ENCODE measurements at places on chromosomes 2 and 18.

DNA sequence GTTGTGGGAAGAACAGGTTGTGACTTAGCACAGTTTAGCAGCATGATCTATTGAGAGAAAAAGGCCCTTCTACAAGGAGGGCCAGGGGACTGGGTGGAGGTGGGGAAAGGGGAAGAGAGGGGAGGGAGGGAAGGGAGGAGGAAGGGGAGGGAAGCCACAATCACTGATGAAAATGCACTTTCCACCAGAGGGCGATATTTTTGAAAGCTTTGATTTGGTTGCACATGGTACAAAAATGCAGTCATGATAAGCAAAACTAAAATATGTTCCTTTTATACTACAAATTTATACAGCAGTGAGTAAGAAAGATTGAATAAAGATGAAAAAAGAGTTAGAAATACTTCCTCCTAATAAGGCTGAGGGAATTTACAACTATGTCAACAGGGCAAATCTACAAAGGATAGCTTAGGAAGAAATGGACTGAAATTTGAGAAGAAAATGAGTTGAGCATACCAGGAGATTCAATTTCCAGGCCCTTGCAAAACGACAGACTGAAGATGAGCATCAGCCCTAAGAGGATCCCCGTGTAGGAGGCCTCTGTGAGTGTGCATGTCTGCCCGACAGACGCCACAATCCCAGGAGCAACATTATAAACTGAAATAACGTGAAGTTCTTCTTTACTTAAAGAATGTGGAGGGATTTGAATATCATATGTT is 17.2 kb downstream of the SH3YL1 start:
- peak; percentile 5 for DNase-seq

GRCh38 chr2:240503848-240504247 is 53.9 kb downstream of the ANKMY1 start:
- DNase-seq: no peak

GRCh38 chr2:2942906-2943305 is 434.7 kb downstream of the EIPR1 start:
- DNase-seq: no peak

DNA sequence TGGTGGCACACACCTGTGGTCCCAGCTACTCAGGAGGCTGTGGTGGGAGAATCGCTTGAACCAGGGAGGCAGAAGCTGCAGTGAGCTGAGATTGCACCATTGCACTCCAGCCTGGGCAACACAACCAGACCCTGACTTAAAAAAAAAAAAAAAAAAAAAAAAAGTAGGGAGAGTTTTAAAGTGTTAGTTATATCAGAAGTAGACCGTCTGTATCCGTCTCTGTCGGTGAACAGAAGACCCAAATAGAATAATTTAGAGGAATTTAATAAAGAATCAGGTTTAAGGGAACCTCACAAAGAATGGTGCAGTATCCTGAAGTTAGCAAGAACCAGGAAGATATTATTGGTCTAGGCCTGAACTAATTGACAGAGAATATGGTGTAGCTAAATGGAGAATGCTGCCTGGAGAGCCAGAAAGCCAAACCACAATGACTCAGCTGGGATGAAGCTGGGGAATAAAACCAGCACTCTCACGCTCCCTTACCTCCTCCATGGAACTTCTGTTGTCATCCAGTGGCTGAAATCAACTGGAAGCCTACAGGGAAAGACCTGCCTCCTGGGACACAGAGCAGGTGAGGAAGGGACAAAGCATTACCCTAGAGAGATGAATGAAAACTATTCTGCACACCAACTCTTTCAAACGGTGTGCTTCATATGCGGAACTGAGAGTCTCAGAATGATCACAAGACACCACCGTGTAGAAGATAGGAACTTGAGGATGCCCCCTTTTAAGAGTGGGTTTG is 39.1 kb upstream of the PLEKHM3 start:
- DNase-seq: no peak

DNA sequence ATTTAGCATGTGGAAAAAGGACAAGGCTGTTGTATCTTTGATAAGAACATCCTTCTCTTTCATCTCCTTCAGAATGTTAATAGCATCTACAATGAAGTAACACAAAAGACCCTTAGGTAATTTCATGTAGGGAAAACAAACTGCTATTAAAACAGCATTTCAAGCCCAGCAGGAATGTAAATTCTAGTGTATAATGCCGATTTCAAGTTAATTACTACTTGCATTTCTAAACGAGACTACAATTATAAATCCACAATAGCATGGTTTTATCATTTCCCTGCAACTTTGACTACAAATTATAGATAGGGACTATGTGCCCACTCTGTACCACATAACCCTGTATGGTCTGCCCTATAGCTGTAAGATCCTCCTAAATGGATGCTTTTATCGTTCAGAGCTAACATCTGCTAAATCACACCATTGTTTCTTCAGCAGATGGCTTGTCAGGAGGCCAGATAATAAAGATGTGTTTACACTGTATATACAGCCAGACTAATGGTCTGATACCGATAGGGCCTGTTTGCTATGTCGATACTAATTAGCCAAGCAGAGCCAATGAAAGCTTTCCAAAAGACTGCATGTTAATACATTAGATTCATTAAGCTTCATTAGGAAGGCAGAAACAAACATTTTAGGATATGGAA is 51.9 kb downstream of the LRPPRC start:
- no peak for DNase-seq

DNA sequence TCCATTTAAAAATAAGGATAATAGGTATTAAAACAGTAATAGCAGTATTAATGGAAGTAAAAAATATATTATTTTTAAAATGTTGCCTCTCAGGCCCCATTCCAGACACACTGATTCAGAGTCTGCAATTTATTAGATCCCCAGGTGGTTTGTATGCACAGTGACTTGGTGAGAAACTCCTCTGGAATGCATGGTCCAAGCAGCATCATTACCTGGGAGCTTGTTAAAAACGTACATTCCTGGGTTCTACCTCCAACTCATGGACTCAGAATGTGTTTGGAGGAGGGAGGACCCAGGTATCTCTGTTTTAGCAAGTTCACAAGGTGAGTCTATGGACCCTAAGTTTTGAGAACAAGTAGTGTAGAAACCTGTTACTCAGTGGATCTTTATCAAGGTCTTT is 95.6 kb downstream of the ITGA4 start:
- no peak for DNase-seq

DNA sequence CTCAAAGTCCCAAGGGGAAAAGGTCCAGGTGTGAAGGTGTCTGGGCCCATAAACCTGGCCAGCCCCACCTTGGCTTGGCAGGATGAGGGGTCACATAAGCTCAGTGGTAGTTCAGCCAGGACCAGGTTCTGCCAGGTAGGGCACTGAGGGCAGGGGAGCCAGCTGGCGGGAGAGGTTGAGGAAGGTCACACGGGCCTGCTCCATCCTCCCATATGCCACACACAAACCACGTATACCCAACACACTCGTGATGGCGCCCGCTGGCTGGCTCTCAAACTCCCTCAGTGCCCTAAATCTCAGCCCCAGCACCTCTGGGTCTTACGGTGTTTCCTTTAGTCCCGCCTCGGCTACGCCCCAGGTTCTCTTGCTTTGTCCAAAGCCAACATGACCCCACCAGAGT is 160.5 kb downstream of the ZFP36L2 start:
- no peak for DNase-seq

GRCh38 chr2:71929482-71929772 is 218.2 kb downstream of the CYP26B1 start:
- DNase-seq: no peak

DNA sequence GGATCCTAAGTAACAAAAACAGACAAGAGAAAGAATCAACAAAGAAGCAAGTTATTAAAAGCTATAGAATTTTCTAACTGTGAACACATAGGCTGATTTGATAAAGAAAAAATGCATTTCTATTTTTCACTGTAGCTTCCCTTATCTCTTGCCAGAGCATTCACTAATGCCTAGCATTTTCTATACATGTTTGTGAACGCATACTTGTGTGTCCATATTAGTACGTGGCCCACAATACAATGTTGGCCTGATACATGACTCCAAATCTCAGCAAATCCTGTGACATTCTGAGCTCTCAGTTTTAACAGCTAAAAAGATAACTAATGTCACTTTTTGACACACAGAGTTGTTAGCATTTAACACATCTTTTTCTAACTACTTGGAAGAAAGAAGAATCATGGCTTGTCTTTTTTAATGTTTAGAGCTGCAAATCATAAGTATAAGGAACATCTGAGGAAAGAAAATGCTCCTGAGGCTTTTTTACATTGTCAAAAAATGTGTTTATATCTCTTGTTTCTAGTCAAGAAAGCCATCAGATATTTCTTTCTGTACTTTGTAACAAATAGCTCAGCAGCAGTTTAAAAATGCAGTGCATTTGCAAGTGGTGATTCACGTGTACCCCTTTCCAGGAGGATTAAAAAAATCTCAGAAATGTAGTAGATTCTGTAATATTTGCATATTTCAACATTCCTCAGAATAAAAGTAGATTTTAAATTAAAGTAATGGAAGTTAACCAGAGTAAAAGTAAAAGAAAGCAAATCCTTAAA is 1646.8 kb upstream of the TMEFF2 start:
- no peak for DNase-seq

DNA sequence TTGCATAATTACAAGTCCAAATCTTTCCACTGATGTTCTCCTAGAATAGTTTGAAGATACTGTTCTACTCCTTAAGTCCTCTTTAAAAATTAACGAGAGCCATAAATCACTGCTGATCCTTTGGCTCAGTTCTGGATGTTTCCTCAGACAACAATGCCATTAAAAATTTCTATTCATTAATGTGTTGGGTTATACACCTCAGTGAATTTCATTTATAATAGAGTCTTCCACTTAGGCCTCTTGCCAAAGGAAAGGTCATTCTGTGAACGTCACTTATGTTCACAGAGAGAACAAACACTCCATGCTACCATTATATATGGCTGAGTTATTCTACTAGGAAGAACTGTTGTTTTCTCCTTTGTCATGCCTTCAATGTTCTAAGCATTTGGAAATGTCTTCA is 1472.3 kb upstream of the CELF4 start:
- no peak for DNase-seq

GRCh38 chr18:22630980-22631379 is 213.3 kb upstream of the CTAGE1 start:
- DNase-seq: no peak

- DNase-seq: no peak
Measured at GRCh38 chr2:220143336-220143735, 515.9 kb downstream of the SLC4A3 start.

GRCh38 chr18:58344861-58345463 is 283.9 kb downstream of the ALPK2 start:
- DNase-seq: no peak

DNA sequence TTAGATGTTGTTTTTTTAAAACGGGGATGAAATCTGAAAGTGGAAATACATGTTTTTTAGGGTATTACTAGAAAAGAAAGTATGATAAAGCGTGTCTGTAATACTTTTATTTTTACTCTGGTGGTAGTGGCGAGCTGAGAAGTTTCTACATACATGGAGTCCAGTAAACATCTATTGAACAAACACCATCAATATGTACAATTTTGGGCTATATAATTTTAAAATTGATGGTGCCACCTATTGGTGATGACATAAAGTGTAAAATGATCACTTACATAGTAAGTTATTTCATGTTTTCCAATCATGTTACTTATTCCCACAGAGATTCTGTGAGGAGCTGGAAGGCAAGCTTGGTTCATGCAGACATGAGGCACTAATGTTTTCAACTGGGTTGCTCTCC is 31.5 kb upstream of the NFE2L2 start:
- peak; percentile 65 for DNase-seq

DNA sequence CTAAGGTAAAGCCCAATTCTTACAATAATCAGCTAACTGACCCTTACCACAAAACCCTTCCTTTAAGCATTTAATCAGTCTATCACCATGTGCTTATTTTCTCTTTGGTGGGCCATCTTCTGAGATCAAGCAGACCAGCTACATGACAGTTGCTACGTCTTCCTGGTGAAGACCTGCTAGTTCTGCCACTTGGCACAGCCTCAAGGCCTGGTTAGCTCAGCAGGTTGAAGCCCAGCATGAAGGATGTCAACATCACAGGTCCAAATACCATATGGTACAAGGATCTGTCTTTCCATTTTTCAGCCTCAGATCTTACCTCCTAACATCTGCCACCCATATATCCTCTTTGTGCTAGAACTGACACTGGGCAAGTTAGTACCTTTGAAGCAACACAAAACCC is 636.9 kb downstream of the LRP1B start:
- DNase-seq: no peak

GRCh38 chr2:40642237-40642636 is 190.3 kb upstream of the SLC8A1 start:
- no peak for DNase-seq

- no peak for DNase-seq
Measured at GRCh38 chr2:203915256-203915655, 21.3 kb upstream of the ICOS start.

- no peak for DNase-seq
Measured at GRCh38 chr2:12429779-12430406, 286.8 kb upstream of the TRIB2 start.

- DNase-seq: no peak
Measured at GRCh38 chr18:10319914-10320600, 134.4 kb upstream of the APCDD1 start.

- DNase-seq: no peak
Measured at GRCh38 chr2:174570318-174570958, 27.2 kb downstream of the WIPF1 start.

DNA sequence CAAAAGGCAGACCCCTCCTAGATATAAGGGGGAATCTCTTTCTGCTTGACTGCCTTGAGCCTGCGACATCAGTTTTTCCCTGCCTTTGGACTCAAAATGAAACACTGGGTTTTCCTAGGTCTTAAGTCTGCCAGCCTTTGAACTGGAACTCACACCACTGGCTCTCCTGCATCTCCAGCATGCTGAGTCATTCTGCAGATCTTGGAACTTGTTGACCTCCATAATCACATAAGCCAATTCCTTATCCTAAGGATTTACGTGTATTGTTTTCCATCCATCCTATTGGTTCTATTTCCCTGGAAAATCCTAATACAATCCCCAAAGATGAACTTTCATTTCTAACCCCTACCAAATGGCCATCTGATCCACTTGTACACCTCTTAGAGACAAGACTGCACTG is 88.0 kb downstream of the AFF3 start:
- DNase-seq: no peak

DNA sequence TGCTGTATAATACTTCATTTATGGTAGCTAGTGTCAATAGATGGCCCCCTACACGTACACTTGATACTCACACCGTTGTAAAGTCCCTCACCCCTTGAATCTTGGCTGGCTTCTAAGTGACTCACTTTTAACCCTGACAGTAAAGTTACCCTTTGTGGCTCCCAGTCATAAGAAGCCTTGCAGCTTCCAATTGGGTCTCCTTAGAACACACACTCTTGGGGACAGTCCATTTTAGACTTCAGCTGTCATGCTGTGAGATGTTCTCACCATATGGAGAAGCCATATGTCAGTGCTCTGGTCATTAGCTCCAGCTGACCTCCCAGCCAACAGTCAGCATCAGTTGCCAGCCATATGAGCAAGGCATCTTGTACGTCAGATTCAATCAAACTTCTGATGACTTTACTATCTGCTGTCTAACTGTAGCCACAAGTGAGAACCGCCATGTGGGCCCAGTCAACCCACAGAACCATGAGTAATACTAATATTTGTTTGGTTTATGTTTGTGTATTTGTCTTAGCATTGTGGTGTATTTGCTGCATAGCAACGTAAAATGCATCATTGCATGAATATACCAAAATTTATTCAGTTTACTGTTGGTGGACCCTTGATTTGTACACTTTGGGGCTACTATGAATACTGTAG is 68.3 kb downstream of the PTPN4 start:
- DNase-seq: no peak
